Activated naive CD4-positive, alpha-beta T cell treated with anti-CD3 and anti-CD28 coated beads for 36 hours (primary cell): ENCODE measurements at places on chromosomes 5 and 9.
A peak's percentile ranks its signal among the peaks of the same experiment; 100 is the strongest.

- DNase-seq: peak; percentile 22
Measured at GRCh38 chr9:107280543-107280942, 2.5 kb upstream of the RAD23B start.

GRCh38 chr9:137878146-137878941 is 762 bp downstream of the CACNA1B start:
- peak; percentile 38 for DNase-seq

DNA sequence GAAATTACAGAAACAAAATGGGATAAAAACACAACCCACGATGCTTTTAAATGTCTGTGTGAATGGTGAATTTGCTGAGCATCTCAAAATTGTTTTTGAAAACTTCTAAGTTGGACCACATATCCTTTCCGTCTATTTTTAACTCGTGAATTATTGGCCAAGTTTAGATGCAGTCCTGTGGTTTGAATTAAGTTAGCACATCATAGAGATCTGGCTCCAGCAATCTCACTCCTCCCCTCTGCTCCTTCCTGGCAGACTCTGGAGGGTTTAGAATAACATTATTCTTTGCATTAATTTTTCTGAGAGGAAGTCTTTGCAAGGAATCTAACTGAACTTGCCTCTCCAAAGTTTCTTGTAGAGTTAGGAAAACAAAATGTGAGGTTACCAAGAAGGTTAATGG is 14.5 kb upstream of the ANKRD55 start:
- DNase-seq: no peak

GRCh38 chr5:58466939-58467338 is 7.1 kb upstream of the PLK2 start:
- DNase-seq: peak; percentile 52

DNA sequence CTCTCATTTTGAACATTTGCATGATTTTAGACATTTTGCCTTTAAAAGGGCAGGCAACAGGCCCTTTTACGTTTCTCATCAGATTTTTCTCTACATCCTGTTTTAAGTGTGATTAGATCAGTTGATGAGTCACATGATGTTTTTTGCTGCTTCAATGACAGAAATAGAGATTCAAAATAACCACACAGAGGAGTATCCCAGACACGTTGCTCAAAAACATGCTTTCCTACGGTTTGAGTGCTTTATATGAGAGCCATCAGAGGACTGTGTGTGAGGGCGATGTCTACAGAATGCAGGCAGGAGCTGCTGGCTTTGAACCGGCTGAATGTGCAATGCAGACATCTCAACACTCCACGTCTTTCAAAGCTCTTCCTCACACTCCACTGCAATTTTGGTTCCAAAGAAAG is 42.1 kb downstream of the OTULIN start:
- DNase-seq: peak; percentile 46

GRCh38 chr5:73928476-73929070 is 302.6 kb downstream of the ARHGEF28 start:
- DNase-seq: no peak

- no peak for DNase-seq
Measured at GRCh38 chr9:100370064-100370723, 17.5 kb upstream of the TEX10 start.
